ENCODE measurements at places on chromosomes 5 and 9.

DNA sequence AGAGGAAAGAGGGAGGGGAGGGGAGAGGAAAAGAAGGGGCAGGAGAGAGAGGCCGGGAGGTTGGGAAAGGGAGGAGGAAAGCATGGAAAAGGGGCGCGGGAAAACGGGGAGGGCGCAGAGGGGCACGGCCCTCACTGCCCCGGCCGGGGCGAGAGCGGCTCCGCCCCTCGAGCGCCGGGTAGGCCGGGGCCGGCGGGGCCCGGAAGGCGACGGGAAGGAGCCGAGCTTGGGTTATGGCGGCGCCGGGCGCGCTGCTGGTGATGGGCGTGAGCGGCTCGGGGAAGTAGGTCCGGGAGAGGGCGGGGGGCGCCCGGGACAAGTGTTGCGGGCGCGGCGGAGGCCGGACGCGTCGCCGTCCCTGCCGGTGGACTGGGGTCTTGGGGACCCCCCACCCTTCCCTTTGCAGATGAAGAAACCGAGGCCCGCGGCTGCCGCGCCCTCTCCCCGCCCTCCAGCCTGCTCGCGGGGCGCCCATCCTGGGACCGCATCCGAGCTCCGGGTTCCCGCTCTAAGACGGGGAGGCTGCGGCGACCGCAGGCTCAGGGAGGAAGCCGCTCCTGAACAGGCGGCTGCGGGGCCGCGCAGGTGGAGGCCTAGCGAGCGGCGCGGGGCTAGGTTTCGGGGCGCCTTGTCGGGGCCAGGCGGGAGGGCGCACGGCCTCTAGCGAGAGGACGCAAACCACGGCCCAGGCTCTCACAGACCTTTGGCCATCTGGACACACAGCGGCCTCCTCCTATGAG lies at the start of gene IDNK:
Gene IDNK, plus strand, starts transcription at position 205 of the 740 bp plus-strand sequence. Its CDS starts 29 bp downstream, at position 234.
- peak; percentile 87 for DNase-seq

DNA sequence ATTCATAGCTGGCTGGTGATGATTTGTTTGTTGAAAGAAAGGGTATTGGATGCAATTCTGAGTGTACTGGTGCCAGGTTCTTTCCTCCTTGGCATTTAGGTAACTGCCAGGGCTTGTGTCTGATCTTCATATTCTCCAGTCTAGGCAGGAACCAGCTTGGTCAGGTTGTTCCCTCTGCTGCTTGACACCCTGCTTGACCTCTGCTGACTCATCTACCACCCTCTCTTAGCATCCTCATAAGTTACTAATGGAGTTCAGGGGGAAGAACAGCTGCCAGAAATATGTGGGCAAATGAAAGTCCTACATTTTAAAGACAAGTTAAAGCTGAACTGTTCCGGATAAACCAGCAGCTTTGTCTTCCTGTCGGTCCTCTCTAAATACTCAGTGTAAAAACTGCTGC lies 116.1 kb upstream of the TNC start:
- peak; percentile 34 for DNase-seq

- DNase-seq, result no peak
Measured at GRCh38 chr5:63249960-63250359, 671.3 kb downstream of the LRRC70 start.

GRCh38 chr5:119031905-119032304 lies 39.0 kb upstream of the DMXL1 start:
- DNase-seq, result peak; percentile 81

DNA sequence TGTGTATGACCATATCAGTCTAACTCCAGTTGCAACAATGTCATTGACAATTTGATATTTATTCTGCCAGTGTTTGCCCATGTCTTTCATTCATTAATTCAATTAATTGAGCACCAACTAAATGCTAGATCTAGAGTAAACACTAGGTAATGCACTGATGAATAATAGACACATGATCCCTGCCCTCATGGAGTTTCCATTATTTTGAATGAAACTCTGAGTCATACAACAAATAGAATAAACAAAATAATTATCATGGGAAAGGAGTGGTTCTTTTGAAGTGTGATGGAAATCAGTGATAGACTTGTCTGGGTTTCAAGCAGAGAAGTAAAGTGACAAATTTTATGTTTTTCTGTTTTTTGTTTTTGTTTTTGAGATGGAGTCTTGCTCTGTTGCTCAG lies 4.6 kb downstream of the ARHGEF37 start:
- no peak for DNase-seq

DNA sequence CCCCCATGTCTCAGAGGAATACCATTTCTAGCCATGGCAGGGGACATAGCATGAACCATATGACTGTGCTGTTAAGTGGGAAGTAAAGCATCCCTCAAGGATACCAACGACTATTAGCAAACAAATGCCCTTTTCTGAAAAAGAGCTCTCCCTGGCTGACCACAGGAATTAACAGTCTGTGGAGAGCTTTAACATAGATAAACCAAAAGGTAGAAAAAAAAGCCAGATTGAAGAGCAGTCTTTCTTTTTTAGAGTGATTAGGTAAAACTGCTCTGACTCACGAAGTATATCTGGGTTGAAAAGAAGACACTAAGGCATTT lies 532.7 kb upstream of the DMAC1 start:
- DNase-seq, result no peak

- no peak for DNase-seq
Measured at GRCh38 chr5:73302797-73303147, 129.8 kb downstream of the TMEM174 start.
